ENCODE measurements at places on chromosomes 1 and 21. TPM values are rescaled to one million over a fixed set of nuclear protein-coding genes. Genes with fewer than 3 reads are reported as not detected.

The IRF6 gene
- 25.0 TPM for total RNA-seq

The PLCH2 gene
- 7.0 TPM for total RNA-seq

DNA sequence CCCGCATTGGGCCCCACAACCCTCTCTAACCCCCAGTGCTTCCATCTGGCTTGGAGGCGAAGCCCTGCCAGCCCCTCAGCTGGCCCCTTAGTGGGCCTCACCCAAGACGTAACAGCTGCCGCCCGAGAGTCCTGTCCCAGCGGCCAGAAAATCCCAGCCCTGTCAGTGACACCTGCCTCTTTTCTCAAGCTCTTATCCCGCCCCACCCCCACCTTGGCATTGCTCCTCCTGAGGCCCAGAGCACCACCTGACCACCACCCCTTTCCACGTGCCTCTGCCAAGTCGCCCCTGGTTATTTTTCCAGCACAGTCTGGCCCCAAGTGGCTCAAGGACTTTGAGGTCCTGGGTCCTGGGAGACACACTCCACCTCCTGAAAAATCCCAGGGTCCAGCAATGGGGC is 5.9 kb upstream of the CTRC start:
- no peak for DNase-seq

DNA sequence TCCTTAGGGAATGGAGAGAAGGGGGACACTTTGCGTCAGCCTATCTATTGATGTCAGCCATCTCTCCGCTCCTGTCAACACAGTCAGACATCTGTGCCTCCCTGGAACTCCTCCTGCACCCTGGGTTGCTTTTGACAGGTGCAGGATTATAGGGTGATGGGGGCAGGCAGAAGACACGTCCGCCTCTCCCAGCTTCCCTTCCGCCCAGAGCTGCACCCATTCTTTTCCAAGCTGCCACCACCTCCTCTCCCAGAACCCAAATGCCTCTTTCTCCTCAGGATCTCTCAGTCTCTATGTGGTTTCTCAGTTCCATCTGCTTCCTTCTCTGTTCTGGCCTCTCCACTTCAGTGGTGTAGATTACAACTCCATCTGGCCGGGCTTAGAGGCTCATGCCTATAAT is 17.1 kb upstream of the KIF1B start:
- DNase-seq: no peak

DNA sequence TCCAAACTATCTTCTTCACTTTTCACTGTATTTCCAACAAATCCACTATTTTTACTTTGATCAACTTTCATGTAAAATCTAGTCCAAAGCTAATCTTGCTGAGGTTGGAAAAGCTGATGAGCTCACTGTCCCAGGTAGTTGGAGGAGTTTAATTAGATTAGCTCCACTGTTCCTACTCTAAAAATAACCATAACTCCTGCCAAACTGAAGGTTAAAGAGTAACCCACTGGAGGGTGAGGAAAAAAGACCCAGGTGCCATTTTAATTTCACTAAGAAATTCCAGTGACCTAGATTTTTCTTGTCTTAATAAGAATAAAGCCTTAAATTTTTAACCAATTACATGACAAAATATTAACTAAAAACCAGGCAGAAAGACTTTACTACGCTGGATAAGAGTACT is 15.3 kb downstream of the DCAF8 start:
- DNase-seq: no peak

DNA sequence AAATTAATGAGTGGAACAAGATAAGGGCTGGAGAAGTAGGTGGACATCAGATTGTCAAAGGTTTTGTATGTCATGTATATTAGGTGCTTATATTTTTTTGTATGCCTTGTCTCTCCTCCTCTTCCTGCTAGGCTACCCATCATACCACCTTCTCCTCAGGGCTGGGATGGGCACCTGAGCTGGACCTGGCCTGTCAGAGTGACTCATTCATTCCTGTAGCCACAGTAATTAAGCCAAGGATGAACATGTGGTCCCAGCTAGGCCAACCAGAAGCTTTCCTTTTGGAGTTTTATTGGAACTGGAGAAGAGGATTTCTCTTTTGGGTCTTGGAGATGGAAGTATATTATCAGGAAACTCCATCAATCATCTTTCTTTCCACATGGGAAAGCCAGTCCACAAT is 21.2 kb downstream of the PTGS2 start:
- no peak for DNase-seq

DNA sequence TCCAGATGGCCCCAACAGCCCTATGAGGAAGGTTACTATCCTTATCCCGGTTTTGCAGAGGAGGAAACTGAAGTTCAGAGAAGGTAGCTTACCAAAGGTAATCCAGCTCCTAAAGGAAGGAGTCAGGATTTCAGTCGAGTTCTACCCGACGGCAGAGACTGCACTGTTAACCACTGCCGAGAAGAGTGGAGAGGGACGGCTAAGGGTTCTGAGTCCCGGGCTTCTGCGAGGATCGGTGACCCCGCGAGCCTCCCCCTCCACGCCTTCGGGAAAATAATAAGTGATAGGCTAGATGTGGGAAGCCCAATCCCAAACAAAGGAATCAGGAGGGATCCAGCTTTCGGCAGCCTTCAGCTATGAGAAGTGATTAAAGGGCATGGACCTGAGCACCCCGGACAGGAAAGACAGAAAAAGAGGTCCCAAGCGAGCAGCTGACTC is 587 bp downstream of the TMEM53 start:
- no peak for DNase-seq

DNA sequence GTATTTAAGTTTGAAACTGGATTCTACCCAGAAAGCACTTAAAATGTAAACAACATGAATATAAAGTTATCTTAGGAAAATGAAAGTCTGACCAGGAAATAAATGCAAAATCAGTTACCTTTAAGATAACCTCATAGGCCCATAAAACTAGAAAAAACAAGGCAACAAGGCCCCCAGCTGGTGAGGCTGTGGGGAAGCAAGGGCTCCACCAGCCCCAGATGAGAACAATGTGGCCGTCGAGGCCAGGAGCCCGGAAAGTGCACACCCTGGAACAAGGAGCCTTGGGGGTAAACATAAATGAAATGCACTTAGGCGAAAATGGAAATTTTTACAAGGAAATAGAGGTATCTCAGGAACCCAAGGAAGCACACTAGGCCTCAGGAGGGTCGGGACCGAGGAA is 37.9 kb upstream of the BMP8B start:
- DNase-seq: no peak

GRCh38 chr1:187338762-187339412 is 510.1 kb downstream of the PLA2G4A start:
- no peak for DNase-seq

GRCh38 chr1:63116016-63116415 is 206.4 kb upstream of the FOXD3 start:
- DNase-seq: no peak

GRCh38 chr1:36397083-36397377 is 678 bp downstream of the LSM10 start:
- no peak for DNase-seq

- no peak for DNase-seq
Observed at GRCh38 chr1:245645406-245645805, 490.6 kb downstream of the KIF26B start.

DNA sequence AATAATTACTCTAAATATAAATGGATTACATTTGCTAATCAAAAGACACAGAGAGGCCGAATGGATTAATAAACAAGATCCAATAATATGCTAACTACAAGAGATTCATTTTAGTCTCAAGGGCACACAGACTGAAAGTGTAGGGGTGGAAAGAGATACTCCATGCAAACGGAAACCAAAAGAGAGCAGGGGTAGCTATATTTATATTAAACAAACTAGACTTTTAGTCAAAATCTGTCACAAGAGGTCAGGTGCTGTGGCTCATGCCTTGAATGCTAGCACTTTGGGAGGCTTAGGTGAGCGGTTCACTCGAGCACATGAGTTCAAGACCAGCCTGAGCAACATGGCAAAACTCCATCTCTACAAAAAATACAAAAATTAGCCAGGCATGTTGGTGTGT is 33.6 kb upstream of the DISP1 start:
- no peak for DNase-seq

GRCh38 chr1:235734335-235734734 is 84.8 kb upstream of the GNG4 start:
- DNase-seq: no peak

- no peak for DNase-seq
Observed at GRCh38 chr1:223710179-223711133, 1.9 kb upstream of the CAPN2 start.

Data from urinary bladder (tissue), 4 donors.